ENCODE measurements at places on chromosomes 16 and 17. TPM values are rescaled to one million over a fixed set of nuclear protein-coding genes. Genes with fewer than 3 reads are reported as not detected.

Gene AATK
- total RNA-seq = not detected

DNA sequence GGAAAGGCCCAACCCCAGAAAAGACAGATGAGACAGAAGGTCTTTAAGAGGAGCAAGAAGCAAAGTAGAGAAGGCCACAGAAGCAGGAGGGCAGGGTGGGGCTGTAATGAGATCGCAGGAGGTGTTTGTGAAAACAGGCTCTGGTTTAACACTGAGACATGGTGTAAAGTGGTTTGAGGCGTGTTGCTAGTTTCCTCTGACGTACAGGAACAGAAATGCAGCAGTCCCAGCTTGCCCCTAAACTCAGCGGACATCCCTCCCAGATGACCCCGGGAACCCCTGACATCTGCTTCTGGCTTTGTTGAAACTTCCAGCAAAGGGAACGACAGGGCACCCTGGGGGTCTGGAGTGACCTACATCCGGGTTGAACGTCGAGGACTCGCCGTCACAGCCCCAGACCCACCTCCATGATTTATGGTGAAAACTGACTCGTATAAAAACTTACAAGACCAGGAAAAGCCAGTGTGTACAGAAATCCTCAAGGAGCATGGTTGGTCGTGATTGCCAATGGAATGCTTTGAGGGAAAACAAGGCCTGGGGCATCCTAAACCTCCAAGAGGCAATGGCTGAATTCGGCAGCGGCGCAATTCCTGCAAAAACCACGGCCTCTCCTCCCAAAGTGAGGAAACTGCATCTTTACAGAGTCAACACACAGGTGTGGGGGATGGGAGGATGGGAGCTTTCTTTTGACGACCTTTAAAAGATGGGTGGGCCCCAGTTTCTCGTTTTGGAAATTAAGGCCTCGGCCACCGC lies 25.8 kb downstream of the LITAF start:
- no peak overlapping the region for H3K27ac ChIP-seq
- H3K36me3 ChIP-seq = peaks cover 70% of the 10 kb centered on the region
- no peaks in the 10 kb centered on the region for H3K27me3 ChIP-seq
- peaks cover 36% of the 10 kb centered on the region for H3K4me1 ChIP-seq
- no peak overlapping the region for H3K4me3 ChIP-seq

Gene HOXB3
- 151 TPM for total RNA-seq

DNA sequence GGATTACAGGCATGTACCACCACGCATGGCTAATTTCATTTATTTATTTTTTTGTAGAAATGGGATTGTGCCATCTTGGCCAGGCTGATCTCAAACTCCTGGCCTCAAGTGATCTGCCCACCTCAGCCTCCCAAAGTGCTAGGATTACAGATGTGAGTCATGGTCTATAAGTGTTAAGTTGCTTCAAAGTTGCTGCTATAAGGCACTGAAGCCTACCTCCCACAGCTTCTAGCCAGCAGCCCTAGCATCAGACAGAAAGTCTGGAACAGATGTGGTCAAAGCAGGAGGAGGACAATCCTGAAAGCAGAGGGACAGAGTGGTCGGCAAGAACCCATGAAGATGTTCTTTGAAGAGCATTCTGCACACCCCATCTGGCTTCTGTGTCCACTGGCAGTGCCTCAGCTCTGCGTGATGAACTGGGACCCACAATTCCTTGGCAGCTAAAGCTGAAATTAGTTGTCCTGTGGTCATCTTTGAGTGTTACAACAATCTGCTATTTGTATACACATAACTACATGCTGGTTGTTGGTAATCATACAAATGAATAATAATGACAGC lies 11.2 kb downstream of the MAP3K14 start:
- H3K27me3 ChIP-seq = no peaks in the 10 kb centered on the region
- no peak for DNase-seq
- H3K4me3 ChIP-seq = no peak overlapping the region
- H3K4me1 ChIP-seq = peaks cover 74% of the 10 kb centered on the region

Gene KRT17
- 593 TPM for total RNA-seq

Gene TBC1D3I
- 3.3 TPM for total RNA-seq

GRCh38 chr16:24685539-24686432 lies 43.7 kb upstream of the TNRC6A start:
- peaks cover 24% of the 10 kb centered on the region for H3K4me1 ChIP-seq
- peaks cover 12% of the 10 kb centered on the region for H3K36me3 ChIP-seq
- H3K4me3 ChIP-seq = no peak overlapping the region
- DNase-seq = peak; percentile 67

DNA sequence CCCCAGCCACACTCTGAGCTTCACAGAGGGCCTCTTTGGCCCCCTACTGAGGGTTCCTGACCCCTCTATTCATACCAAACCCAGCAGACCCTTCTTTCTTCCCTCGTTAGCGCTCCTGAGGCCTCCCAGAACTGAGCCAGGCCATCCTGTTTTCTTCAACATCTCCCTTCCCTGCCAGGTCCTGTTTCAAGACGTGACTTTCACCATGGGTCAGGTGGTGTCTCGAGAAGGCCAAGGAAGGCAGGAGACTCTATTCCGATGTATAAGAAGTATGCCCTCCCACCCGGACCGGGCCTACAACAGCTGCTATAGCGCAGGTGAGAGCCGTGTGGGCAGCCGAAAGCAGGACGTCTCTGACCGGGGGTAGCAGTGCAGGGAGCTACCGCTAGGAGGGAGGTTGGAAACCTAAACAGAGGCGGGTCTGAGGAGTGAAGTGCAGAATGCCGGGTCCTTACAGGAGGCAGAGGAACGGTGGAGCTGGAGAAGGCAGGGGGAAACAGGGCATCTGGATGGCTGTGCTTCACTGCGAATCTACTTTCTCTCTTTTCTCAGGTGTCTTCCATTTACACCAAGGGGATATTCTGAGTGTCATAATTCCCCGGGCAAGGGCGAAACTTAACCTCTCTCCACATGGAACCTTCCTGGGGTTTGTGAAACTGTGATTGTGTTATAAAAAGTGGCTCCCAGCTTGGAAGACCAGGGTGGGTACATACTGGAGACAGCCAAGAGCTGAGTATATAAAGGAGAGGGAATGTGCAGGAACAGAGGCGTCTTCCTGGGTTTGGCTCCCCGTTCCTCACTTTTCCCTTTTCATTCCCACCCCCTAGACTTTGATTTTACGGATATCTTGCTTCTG lies 1.3 kb upstream of the SENP3 start:
- H3K4me1 ChIP-seq = peaks cover 44% of the 10 kb centered on the region
- DNase-seq = peak; percentile 76
- H3K27ac ChIP-seq = peak overlapping the region; percentile 64

GRCh38 chr17:15918661-15919259 lies 26.2 kb upstream of the ADORA2B start:
- no peak overlapping the region for H3K4me3 ChIP-seq
- H3K36me3 ChIP-seq = peaks cover 8% of the 10 kb centered on the region
- no peak overlapping the region for H3K27ac ChIP-seq
- DNase-seq = no peak

DNA sequence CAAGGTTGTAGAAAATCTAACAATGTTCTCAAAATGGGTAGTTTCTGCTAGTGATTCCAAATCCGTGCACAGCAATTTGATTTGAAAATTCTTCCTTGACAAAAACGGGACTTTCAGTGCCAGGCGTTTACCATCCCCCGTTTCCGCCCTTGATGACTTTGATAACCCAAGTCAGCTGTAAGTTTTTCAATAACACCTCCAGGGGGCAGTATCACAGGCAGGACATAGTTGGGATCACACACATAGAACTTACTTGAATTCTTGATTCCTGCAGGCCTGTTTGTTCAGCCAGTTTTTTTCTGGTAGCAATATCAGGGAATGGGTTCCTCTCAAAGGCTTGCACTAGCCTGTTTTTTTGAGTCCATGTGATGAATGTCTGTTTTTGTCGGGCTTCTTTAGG lies 5.6 kb downstream of the DUXB start:
- no peak for DNase-seq
- H3K27me3 ChIP-seq = no peaks in the 10 kb centered on the region
- H3K4me3 ChIP-seq = no peak overlapping the region
- H3K4me1 ChIP-seq = no peaks in the 10 kb centered on the region

GRCh38 chr16:54425068-54425467 lies 138.5 kb upstream of the IRX3 start:
- no peak overlapping the region for H3K4me3 ChIP-seq
- H3K27me3 ChIP-seq = peaks cover 72% of the 10 kb centered on the region
- DNase-seq = no peak
- no peak overlapping the region for H3K27ac ChIP-seq
- no peaks in the 10 kb centered on the region for H3K4me1 ChIP-seq
- no peaks in the 10 kb centered on the region for H3K36me3 ChIP-seq

Gene CCL16
- total RNA-seq = not detected

DNA sequence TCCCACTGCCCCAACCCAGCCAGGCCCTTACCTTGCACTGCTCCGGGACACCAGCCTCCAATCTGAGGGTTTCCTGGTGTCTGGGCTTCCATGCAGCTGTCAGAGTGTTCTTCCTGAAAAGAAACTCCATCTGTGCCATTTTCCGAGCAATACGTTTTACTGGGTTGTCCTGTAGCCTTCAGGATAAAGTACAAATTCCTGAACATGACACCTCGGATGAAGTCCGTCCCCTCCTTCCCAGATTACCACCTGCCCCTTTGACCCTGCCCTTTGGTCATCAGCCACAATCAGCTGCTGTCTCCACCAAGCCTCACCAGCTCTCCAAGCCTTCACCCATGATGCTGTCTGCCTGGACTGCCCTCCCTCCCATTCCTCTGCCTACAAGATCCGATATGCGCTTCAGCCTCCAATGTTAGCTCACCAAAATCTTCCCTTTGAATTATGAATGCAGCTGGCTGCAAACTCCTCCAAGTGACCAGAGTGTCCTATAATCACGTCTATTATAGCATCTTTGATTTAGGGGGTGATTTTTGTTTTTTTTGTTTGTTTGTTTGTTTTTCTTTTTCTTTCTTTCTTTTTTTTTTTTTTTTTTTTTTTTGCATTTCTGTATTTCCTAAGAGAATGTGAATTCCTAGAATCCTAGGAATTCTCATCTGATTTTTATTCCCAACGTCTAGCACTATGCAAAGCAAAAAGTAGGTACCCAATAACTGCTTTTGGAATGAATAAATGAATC lies 60.6 kb upstream of the KIFC3 start:
- no peaks in the 10 kb centered on the region for H3K27me3 ChIP-seq
- H3K36me3 ChIP-seq = no peaks in the 10 kb centered on the region
- no peak overlapping the region for H3K4me3 ChIP-seq
- no peak for DNase-seq

DNA sequence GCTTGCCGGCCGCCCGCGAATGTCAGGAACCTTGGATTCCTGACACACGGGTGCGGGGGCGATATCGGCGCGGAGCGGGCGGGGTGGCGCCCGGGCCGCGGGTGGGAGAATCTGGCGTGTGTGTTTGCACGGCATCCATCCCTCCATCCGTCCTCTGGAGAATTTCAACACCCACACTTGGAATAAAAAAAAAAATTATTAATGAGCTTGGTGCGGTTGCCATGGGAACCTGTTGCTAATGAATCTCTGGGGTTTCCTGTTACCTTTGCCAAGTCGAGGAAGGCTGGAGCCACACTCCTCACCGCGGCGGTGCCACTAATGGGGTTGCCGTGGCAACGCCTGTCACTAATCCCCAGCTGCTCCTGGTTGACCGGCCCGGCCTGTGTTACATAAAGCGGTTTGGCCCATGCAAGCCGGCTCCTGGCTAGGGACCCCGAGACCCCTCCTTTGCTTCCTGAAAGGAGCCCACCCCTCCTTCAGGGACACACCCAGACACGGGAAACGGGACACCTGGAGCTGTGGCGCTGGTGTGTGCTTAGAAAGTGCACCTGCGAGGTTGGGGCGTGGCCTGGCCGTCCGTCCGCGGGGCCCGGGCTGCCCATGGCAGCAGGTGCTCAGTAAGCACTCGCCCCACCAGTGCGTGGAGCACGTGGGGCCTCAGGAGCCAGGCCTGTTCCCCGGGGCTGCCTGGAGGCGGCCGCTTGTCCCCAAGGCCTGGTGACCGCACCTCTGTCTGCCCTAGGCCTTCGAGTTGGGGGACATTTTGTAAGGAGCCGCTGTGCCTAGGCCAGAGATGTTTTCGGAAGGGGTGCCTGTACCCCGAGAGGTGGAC lies 14.6 kb downstream of the CACNA1H start:
- peak; percentile 73 for DNase-seq
- no peak overlapping the region for H3K27ac ChIP-seq
- no peaks in the 10 kb centered on the region for H3K4me1 ChIP-seq
- peaks cover 98% of the 10 kb centered on the region for H3K27me3 ChIP-seq
- peaks cover 6% of the 10 kb centered on the region for H3K36me3 ChIP-seq

DNA sequence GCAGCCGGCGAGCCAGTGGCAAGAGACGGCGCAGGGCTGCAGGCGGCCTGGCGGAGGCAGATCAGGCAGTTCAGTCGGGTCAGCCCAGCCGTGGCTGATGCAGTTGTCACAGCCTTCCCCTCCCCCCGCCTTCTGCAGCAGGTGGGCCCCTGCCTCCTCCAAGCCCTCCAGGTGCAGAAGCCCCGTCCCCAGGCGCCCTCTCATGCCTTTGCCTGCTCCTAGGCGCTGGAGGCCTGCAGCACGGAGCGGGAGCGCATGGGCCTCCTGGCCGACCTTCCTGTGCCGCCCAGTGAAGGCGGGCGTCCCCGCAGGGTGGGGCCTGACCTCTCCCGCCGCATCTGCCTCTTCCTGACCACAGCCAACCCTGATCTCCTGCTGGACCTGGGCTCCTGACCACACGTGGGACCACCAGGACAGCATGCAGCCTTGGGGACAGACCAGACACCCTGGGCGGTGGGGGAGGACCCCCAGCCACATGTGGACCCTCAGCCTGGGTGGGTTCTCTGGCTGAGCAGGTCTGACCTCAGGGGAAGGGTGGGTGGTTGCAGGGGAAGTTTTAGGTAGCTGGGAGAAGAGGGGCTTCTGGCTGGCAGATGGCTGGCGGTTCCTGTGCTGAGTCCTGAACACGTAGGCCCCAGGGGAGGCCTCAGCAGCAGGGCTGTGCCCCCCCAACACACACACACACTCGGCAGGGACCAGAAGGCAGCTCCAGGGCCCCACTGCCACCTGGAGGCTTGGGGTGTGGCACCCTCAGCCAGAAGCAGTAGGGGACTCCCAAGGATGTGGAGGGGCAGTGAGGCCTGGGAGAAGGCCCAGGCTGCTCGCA lies 3.1 kb upstream of the MRPS34 start:
- H3K4me1 ChIP-seq = peaks cover 4% of the 10 kb centered on the region
- peaks cover 100% of the 10 kb centered on the region for H3K36me3 ChIP-seq
- no peaks in the 10 kb centered on the region for H3K27me3 ChIP-seq
- H3K4me3 ChIP-seq = no peak overlapping the region
- DNase-seq = no peak
- H3K27ac ChIP-seq = peak overlapping the region; percentile 61

DNA sequence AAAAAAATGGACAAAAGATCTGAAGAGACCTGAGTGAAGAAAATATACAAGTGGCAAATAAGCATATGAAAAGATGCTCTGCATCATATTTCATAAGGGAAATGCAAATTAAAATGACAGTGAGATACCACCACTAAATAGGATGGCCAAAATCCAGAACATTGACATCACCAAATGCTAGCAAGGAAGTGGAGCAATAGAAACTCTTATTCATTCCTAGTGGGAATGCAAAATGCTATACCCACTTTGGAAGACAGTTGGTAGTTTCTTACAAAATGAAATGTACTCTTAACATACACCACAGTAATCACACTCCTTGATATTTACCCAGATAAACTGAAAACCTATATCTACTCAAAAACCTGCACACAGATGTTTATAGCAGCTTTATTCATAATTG lies 33.6 kb downstream of the DHRS7B start:
- H3K27me3 ChIP-seq = no peaks in the 10 kb centered on the region
- H3K4me1 ChIP-seq = peaks cover 9% of the 10 kb centered on the region

Gene CLDN7
- 314 TPM for total RNA-seq

Gene VAT1L
- not detected for total RNA-seq

Gene CDH13
- total RNA-seq = not detected
